ENCODE measurements at places on chromosomes 6 and 20.
A peak's percentile ranks its signal among the peaks of the same experiment; 100 is the strongest.

- DNase-seq, result no peak
These were observed 3.2 kb upstream of the NDUFAF4 start for GRCh38 chr6:96900873-96901272.

DNA sequence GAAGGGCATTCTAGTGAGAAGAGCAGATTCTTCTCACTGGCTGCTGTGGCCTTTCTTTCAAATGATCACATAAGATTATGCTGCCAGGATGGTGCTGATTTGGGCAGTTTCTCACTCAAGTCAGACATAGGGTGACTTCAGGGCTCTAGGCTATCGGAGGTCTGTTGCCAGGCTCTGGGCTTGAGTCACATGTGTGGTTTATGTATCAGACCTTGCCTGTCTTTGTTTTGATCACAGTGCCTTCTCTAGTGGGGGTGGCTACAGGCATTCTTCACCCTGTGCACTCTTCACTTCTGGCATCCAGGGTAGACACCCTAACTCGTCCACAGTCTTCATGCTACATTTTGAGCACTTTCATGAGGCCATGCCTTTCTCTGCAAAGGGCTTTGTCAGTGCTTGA is 823.7 kb upstream of the MAN1A1 start:
- DNase-seq, result no peak

DNA sequence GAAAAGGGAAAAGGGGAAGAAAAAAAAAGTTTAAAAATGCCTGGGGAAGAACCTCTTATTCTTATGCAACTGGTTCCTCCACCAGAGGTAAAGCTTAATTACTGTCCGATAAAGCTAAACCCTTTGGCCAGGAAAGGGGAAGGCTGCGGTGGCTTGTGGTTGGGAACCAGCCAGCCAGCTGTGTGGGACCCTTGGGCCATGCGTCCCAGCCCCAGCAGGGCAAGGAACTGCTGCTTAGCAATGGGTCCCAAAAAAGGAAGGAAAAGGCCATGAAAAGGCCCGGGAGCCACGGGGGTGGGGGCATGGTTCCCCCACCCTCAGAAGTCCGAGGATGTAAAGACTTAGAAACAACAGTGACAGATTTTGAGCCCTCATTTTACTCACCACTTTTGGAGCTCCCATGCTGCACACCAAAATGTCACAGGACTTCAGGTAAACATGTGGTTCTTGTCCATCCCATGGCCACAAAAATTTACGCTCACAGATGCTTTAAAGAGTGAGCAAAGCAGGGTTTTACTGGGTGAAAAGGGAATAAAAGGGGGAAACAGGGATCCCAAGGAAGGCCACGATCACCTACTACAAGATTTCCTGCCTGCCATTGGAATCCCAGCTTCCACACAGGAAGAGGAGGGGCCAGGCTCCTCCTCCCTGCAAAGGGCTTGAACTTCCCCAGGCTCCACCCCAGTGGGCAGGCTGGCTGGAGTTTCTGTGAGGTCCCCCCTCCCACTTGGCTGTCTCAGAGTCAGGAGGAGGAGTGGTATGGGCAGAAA is 1234.7 kb upstream of the GJE1 start:
- DNase-seq, result no peak

- peak; percentile 99 for DNase-seq
These were observed 96.1 kb upstream of the RIN2 start for GRCh38 chr20:19661717-19662636.

- no peak for DNase-seq
These were observed 183.8 kb downstream of the PLCB1 start for GRCh38 chr20:8315639-8316573.

DNA sequence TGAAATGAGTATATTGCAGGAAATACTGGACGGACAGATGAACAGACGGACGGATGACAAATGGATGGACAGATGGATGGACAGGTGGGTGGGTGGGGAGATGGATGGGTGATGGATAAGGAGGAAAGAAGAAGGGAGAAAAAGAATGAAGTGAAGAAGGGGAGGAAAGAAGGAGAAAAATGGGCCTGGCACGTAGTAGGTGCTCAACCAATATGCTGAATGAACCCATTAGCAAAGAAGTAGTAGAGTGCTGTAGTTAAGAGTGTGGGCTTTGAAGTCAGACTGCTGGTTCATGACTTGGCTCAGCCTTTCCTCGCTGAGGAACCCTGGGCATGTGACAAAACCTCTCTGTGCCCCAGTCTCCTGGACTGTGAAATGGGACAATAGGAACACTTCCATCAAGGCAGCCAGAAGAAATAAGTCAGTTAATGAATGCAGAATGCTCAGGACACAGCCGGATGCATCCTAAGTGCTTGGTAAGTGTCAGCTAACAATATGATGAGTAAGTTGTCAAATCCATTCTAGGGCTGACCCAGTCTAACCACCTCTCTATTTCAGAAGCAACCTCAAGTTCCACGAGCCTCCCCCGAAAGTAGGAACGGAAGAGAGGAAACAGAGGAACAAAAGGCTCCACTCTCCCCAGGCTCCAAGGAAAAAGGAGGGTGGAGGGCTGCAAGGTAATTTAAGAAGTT is 37.9 kb downstream of the PREX1 start:
- no peak for DNase-seq

- no peak for DNase-seq
These were observed 7.0 kb upstream of the CRISP2 start for GRCh38 chr6:49720372-49720771.

DNA sequence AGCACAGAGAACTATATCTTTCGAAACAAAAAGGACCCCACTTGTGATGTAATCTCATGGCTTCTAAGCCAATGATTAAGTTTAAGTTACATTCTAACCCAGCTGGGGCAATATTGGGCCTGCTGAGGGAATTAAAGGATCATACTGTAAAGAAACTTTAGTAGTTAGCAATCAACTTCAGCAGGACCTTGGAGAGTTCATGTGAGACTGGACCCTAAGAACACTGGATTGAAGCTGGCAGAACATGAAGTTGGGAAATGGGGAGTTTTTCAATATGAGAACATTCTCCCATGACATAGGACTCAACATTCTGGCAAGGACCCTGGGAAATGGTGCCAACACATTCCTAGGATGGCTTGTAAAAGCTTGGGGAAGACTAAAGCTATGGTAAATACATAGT is 516.2 kb downstream of the PKHD1 start:
- no peak for DNase-seq

- DNase-seq, result no peak
These were observed 24.0 kb upstream of the PHACTR3 start for GRCh38 chr20:59580146-59580946.

DNA sequence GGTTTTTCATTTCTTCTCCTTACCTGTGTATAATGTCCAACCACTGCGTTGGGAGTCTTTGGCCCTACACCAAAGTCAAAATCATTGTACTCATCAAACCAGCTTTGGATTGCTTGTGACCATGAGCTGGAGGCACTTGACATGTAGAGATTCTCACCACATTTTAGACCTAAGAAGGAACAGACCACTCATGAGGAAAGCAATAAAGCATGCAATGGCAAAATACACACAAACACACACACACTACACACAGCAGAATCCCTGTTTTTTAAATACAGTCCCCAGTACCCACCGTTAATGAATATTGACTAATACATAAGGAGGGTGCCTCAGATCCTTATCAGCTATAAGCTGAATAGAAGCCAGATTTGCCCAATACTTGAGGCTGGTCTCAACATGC is 10.5 kb downstream of the CRISP3 start:
- no peak for DNase-seq

GRCh38 chr20:2084703-2085102 is 16.9 kb upstream of the STK35 start:
- no peak for DNase-seq

GRCh38 chr20:826695-827323 is 6.7 kb upstream of the FAM110A start:
- no peak for DNase-seq

- no peak for DNase-seq
These were observed 33.7 kb upstream of the IYD start for GRCh38 chr6:150334790-150335783.

- no peak for DNase-seq
These were observed 429.9 kb downstream of the CD83 start for GRCh38 chr6:14547284-14547998.

DNA sequence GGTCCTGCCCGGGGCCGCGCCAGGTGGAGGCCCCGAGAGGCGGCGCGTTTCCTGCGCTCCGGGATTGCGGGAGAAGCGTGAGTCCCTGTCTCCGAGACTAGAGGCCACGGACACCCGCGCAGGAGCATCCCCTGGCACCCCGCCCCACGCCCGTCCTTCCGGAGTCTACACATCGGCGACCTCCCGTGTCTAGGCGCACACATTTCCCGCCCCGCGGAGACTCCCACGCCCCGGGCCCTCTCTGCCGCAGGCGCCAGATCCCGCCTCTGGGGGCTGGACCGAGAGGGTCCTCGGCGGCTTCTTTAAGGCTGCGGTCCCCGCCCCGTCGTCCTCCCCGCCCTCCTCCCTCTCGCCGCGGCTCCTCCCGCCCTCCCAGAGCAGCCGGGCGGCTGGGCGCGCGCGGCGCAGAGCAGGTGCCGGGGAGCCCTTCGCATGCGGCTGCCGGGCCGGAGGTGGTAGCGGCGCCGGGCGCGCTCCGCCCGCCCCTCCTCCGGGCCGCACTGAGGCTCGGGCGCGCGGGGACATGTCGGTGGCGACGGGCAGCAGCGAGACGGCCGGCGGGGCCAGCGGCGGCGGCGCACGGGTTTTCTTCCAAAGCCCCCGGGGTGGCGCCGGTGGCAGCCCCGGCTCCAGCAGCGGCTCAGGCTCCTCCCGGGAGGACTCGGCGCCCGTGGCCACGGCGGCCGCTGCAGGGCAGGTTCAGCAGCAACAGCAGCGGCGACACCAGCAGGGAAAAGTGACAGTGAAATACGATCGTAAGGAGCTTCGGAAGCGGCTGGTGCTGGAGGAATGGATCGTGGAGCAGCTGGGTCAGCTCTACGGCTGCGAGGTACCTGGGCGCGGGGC is at the start of gene PPP1R14C:
Gene PPP1R14C (plus strand): TSS at position 375 of the 846 bp plus-strand sequence. CDS start 149 bp downstream, at position 524.
- no peak for DNase-seq

- DNase-seq, result no peak
These were observed 515.7 kb upstream of the FLRT3 start for GRCh38 chr20:14853079-14853478.

GRCh38 chr6:88529726-88530125 is 363.6 kb upstream of the CNR1 start:
- DNase-seq, result no peak

GRCh38 chr6:67888546-67888885 is 746.6 kb upstream of the ADGRB3 start:
- DNase-seq, result no peak

DNA sequence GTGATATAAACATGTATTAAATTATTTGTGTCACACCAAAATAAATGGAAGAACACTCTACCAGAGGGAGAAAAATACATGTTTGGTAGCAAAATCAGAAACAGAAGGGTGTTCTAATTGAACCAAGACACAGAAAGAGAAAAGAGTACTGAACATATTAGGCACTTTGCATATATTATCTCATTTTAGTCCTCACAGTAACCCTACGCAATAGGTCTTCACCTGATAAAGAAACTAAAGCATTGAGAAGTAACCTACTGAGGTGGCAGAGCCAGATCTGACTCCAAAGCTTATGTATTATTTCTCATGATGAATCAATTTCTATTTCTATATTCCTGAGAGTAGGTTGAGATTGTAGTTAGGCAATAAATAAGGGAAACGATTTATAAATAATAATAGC is 77.7 kb downstream of the FYN start:
- DNase-seq, result no peak

- no peak for DNase-seq
These were observed 113.3 kb downstream of the LINC00237 start for GRCh38 chr20:20992686-20993360.

DNA sequence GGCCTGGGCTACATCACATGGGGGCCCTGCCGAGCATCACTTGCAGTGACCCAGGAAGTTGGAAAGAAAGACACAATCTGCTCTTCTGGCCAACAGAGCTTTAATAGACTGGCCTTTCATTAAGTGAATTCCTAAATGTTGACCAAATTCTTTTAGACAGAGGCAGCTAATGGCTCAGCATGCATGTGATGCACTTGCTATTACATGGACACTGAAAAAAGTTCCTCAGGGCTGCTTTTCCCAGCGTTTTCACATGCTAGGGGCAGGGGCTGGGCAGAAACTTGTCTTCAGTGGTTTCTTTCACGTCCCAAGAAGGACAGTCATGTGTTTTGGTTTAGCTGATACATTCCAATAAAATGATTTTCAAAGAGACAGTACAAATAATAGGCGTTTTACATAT is 651.0 kb upstream of the SLC35B3 start:
- no peak for DNase-seq

- DNase-seq, result no peak
These were observed 50.6 kb downstream of the LAMA4 start for GRCh38 chr6:112203577-112204349.

DNA sequence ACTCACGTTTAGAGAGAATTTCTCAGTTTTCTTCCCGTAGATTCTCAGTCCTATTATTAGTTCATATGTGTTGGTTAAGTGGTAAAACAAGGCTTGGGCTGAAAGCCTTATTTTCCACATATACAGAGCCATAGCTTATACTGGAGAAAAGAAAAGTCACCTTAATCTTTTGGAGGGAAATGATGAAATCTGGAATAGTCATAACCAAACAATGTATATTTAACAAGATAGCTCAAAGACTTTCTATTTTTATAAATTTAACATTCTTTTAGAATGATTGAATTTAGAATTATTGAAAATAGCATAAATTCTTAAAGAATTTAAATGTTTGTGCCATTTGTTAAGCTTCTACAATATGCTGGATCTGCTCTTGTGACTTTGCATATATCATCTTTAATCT is 85.8 kb downstream of the CDKAL1 start:
- no peak for DNase-seq

- DNase-seq, result no peak
These were observed 82.9 kb downstream of the SCML4 start for GRCh38 chr6:107741191-107741680.

DNA sequence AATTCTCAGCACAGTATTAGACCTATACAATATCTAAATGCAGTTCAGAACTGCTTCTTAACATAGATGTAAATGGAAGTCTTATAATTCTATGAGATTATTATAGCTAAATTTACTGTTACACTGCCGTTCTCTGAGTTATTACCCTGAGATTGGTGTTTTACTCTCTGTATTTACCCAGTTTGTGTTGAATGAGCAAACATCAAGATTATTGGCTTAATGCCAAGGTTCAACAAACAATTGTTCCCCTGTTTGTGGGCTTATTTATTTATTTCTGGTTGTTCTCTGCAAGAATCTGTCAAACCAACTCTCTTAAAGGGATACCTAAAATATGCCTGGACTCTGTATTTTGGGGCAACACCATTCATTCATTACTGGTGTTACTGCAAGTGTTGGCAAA is 5.2 kb upstream of the STMND1 start:
- DNase-seq, result no peak

- DNase-seq, result no peak
These were observed 53.8 kb downstream of the TRIM38 start for GRCh38 chr6:26016245-26016962.

- DNase-seq, result no peak
These were observed 181.8 kb downstream of the FOXA2 start for GRCh38 chr20:22402550-22402949.

Measured in stimulated activated naive CD4-positive, alpha-beta T cell (primary cell).